ENCODE measurements at places on chromosomes 6 and 20.

- no peak for DNase-seq
Measured at GRCh38 chr6:106442395-106442794, 81.9 kb downstream of the CRYBG1 start.

DNA sequence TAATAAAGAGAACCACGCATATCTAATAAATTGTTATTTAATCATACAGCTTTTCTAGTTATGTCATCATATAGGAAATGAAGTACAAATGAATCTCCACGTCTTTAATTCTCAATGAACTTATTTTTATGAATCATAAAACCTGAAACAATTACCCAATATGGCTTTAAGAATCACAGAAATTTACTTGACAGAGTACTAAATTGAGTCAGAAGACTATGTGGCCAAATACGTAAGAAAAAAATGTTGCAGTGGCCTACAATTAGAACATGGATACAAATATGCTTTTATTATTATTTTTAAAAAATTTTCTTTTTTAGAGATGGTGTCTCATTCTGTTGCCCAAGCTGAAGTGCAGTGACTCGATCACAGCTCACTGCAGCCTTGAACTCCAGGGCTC lies 584.7 kb upstream of the SLC35B3 start:
- DNase-seq = no peak

- DNase-seq = no peak
Measured at GRCh38 chr20:20358801-20359200, 9.1 kb upstream of the INSM1 start.

DNA sequence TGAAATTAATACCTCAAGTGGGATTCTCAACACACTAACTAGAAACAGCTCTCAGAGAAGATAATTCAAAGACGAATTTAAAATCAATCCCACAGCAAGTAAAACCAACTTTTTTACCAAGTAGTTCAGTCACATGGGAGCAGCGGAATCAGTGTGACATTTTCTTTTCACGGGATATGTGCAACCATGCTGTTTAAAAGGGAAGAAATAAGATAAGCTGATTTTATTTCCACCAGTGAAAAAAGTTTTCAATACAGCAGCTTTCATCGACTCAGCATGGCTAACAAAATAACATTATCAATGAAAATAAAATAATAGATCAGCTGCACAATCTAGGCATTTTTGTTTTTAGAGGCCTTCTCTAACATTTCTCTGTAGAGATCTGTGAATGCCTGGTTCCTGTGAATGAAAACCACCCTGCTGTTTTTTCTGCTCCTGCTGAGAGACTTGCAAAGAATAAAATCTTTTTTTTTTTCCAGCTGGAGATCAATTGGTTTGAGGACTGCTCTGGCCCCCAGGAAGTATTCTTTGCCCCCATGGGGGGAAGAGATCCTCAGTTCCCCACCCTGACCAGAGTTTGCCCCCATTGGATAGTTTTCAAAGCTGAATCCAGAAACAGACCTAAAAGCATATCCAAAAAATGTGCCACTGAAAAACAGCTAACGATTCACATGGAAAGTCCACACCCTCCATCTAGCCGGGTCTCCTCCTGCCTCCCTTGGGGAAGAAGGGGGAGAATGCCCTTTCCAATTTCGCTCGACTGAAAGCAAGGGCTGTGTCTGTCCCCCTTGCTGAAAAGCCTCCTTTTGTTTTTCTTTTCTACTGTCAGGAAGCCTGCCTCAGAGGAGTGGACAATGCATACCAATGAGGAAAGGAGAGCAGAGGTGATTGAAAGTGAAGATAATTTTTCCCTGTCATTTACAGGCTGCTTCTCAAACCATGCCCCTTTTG lies 317.6 kb downstream of the PRKN start:
- DNase-seq = no peak

- peak; percentile 57 for DNase-seq
Measured at GRCh38 chr20:57435498-57436222, 44.5 kb downstream of the RBM38 start.

- DNase-seq = no peak
Measured at GRCh38 chr6:15090145-15090579, 155.7 kb upstream of the JARID2 start.

DNA sequence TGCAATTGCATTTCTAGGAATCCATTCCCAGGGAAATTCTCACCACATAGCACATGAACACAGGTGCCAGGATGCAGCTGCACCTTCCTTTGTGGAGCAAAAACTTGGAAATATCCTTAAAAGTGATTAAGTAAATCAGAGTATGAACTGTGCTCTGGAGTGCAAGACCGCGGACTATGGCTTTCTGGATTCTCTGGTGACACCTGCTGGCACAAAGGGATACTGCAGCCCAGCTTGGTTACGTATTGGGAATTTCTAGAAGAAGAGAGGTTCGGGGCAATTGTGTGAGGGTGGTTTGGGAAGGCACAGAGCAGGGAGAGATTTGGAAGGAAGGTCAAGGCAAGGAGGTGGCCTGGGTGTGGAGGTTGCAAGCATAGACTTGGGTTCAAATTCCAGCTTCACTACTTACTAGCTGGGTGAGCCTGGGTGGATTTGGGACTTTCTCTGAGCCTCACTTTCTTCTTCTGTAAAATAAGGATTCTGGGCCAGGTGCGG lies 15.9 kb upstream of the PEDS1 start:
- DNase-seq = peak; percentile 74

DNA sequence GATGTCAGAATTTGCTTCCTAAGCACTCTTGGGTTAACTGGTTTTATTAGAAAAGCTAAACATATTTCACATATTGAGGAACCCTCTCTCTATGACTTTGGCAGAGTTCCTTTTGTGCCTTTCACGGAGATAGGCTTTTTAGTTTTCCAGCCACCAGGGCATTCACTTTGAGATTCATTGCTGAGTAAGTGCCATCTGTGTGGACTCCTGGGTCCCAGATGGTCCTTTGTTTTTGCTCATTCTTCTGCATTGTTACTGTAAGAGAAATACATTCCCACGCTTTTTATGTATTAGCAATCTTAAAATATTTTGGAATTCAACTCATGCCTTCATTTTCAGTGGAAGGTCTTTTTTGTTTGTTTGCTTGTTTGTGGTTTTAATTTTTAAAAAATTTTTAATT lies 76.3 kb upstream of the PHACTR2 start:
- DNase-seq = no peak

All from GM20000 (cell line).